Myocyte (in vitro differentiated cells): ENCODE measurements at places on chromosomes 1 and 21. TPM values are rescaled to one million over a fixed set of nuclear protein-coding genes. Genes with fewer than 3 reads are reported as not detected.

DNA sequence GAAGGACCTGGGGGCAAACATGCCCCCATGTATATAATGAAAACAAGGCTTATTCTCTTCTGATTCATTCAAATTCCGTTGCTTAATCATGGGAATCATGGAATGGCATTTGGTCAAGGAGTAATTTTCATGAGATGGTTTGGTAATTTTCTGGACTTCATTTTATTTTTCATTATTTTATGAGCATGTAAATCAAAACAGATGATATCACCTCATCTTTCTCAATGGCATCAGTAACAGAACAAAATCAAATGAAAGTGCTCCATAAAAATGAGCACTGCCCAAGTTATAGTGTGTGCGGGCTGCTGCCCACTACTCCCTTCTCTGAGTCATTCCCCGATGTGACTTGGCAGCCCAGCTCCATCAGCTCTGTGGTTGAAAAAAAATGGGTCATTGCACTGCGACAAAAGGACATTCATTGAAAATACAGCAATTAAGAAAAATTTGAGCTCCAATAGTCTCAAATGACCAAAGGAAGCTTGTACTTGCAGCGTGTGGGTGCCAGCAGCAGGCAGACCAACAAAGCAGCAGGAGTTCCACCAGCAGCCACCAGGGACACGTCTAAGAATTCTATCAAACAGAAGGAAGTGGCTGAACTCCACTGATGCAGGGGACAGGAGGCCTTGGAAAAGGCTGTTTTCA lies 84.3 kb upstream of the VAV3 start:
- DNase-seq = peak; percentile 43

KIF26B gene
- 0.83 and 1.6 TPM in 2 replicates for total RNA-seq

- no peak for DNase-seq
Measured at GRCh38 chr1:208682664-208683013, 438.5 kb upstream of the PLXNA2 start.

DNA sequence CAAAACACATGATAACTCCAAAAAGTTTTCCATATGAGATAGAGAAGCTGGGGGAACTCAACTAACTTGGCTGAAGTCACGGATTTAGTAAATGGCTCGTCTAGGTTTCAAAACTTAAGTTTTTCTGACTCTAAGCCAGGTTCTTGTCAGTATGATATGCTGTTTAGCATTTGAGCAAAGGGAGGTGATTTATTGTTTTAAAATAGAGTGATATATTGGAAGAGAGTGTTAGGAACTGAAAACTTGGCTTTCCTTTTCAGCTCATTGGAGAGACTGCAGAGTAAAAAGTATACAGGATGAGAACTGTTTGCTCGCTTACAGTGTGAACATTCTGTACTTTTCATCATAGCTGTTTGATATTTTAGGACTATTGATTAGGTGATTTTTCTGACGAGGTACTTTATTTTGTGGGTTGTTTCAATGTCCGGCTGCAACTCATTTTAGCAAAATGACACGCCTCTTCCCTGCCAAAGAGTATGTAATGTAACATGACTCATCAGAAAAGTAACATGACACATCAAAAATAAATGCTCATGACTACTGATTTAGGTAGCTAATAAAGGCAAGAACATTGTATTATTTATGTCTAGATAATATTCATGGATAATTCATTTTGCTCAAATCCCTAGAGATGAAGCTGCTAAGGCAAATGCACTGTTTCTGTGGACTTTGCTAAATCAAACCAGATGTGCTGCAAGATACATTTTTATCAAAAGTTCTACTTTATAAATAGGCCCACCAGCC lies 355.1 kb downstream of the GPATCH2 start:
- DNase-seq = peak; percentile 58

DNA sequence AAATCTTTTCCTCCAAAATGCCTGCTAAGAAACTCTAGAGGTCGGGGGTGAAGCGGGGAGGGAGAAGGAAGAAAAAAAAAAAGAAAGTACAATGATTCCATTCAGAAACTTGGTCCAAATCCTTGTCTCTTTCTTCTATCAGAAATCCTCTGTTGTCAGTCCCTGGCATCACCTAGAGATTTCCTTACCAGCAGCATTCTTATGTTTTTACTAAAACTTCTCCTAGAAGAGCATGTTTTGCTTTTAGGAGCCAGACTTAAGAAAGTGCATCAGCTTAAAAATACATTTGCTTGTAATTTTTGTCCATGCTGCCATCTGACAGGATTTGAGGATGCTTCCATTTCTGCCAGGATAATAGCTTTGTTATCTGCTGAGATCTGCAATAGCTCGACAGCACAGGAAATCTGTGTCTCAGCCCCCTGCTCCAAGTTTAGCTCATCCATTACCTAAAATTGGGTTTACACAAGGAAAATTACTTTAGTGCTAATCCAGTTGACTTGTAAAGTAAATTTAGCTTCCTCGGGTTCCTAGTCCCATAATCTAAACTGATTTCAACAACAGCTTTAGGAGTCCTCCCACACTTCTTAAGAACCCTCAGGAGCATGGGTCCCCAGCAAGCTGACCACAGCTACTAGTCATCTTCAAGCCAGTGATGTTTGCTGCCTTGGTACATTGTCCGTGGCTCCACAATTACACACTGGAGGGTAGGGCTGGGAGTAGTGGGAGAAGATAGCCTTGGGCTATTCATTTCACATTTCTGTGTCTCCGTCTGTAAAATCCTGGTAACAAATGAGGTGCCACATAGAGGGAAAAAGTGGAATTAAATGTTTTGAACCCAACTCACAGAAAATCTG lies 92.3 kb upstream of the UBE2U start:
- DNase-seq = no peak

TSPEAR gene
- total RNA-seq = not detected in 2 replicates

GRCh38 chr1:248625166-248625565 lies 9.7 kb downstream of the OR2T11 start:
- no peak for DNase-seq

GRCh38 chr1:1306661-1307260 lies 969 bp downstream of the ACAP3 start:
- no peak for DNase-seq

PRR9 gene
- total RNA-seq = not detected in 2 replicates

- no peak for DNase-seq
Measured at GRCh38 chr1:226051365-226051764, 11.2 kb upstream of the H3-3A start.

DNA sequence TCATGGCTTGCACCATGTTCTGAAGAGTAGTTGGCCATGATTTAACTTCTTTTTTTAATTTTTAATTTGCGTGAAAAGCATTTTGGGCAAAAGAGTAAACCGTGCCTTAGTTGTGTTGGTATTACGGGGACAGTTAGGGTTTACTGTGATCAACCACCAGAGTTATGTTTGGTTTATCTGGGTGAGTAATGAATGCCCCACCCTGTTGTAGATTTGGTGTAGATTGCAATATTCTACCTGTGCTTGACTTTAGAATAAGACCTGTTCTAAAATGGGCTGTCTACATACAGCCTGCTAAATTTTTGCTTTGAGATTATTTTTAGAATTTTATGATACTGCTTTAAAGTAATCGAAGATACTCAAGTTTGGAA lies 1.4 kb downstream of the USP25 start:
- no peak for DNase-seq

AKR7A3 gene
- total RNA-seq = 0.19 and 0.52 TPM in 2 replicates

DNALI1 gene
- total RNA-seq = 35.9 and 45.9 TPM in 2 replicates

- DNase-seq = no peak
Measured at GRCh38 chr21:32742396-32742795, 14.6 kb upstream of the SYNJ1 start.

- DNase-seq = peak; percentile 33
Measured at GRCh38 chr1:149936170-149936991, at the start of gene MTMR11. Gene MTMR11 (minus strand): TSS chr1:149936879. CDS start chr1:149936647, 232 bp downstream.

CHI3L2 gene
- total RNA-seq = 2.3 and 3.2 TPM in 2 replicates

KRTAP19-3 gene
- total RNA-seq = not detected in 2 replicates

DNA sequence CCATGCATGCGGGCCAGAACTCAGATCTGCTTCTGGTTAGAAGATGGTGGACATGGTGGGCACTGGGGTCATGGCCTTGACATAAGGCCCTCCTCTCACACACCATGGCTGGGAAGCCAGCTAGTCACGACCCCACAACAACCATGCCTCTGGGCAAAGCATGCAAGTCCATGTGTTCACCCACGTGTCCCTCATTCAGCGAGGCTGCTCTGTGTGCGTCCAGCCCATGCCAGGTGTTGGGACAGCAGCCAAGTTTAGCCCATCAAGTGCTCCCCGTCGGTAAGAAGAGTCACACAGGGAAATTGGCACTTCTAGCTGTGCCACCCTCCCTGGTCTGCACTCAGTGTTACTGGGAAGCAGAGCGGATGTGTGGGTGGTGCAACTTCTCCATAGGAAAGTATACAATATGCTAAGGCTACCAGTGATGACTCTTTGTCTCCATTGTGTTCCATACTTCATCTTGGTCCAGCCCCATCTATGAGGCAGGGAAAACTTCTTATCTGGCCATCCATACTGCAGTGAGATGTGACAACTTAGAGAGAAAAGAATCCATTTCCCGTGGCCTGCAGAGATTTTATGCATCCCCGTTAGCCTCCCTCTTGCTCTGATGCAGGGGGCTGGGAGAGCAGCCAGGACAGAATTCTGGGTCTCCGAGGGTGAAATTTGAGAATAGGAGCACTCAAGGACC lies 198.0 kb downstream of the GRIK3 start:
- DNase-seq = no peak

DNA sequence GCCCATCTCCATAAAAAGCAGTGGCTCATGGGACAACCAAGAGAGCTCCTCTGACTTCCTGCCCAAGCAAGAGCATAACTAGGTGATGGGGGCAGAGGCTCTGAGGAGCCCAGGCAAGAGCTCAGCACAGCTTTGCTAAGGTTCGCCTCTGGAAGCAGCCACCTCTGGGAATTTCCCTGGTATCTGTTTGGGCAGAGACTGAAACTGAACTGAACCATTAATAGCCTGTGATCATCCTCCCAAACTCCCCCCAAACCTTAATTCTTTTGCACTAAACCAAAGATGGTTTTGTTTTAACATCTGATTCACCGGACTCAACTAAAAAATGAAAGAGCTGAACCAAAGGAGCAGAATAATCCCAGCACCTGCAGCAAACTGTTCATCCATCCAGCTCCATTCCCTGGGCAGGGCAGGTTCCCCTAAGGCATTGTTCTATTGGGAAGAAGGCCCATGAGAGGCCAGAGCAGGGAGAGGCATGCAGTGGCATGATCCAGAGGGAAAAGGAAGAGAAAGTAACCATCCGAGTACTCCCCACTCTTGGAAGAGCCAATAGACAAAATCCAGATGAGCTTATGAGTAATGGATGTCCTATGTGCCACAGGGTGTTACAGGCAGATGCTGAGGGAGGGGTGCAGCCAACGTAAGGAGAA lies 77.8 kb upstream of the KAZN start:
- DNase-seq = no peak

DNA sequence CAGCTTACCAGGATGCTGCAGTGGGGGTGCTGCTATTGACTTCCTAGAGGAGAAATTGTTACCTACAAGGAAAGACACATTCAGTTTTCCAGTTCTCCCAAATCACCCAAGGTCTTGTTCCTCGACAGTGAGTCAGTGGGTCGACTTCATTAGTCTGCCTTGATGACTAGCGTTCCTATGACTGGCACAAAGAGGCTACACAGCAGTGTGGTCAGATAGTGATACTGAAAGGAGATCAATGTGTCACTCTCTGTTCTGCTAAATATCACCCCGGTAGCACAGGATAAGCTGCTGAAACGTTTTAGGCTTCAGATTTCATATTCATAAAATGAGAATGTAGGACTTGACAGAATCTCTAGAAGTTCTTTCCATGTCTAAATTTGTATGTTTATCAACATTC lies 357.4 kb downstream of the LMX1A start:
- DNase-seq = no peak

GRCh38 chr21:26546446-26547097 lies 26.5 kb downstream of the CYYR1 start:
- no peak for DNase-seq

DNA sequence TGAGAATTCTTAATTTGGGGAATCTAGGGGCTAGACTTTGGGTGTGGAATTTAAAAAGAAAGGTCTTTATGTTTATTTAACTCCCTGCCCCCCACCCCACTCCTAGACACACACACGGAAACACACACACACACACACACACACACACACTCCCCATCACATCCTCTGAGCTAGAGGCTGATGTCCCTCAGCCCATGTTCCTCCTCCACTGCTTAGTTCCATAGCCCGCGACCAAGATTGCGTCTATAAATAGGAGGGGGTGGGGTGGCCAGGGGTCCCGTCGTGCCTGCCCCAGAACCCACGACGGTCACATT lies 655 bp upstream of the KIRREL1 start:
- DNase-seq = no peak

DNA sequence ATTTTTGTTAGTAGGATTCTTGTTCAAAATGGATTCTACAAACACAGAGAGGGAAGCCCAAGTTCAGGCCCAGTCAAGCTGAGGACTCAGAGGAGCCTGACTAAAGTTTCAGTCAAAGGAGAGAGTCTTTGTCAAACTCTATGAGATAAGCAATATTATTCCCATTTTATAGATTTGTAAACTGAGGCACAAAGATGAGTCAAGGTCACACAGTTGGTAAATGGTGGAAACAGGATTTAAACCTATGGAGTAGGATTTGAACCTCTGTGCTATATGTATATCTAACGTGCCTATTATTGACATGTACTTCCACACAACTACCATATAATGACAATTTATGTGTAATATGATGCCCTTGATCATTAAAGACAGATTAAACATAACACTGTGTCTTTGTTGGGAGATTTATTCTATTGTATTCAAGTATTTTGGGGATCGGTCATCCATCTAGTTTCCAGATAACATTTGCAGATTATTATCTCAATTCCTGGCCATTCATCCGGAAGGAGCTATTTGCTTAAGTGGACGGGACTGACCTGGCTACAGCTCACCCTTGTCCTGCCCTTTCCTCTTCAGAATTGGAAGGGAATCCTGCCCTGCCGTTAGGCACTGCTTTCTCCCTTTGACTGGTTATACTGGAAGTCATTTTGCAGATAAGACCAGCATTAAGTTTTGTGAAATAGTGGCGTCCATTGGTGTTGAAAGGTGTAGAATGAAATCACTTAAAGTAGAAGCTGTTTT lies 86.1 kb upstream of the LMO4 start:
- no peak for DNase-seq

GRCh38 chr1:26110731-26111529 lies 694 bp upstream of the PDIK1L start:
- peak; percentile 76 for DNase-seq

DNA sequence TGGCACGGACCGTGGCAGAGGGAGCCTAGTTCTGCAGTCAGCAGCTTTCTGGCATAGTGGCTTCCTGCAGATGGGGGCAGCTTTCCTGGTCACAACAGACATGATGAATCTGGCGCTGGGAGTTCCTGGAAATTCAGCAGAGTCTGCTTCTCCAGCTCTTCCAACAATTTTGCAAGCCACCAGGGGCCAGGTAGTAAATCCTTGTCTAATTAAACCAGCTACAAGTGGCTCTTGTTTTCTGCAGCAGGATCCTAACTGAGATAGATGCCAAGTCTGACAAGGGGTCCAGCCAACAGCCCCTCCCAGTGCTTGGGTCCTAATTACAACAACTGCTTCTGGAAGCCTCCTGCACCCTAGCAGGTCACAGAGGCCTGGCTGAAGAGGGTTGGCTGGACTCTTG lies 35.8 kb downstream of the TRIM62 start:
- DNase-seq = no peak
